Stimulated activated CD4-positive, alpha-beta T cell treated with anti-CD3 and anti-CD28 coated beads, Interleukin-1b, Interleukin-23, amount 100 ng/mL, for 1 hour (primary cell): ENCODE measurements at places on chromosomes 4 and X.

DNA sequence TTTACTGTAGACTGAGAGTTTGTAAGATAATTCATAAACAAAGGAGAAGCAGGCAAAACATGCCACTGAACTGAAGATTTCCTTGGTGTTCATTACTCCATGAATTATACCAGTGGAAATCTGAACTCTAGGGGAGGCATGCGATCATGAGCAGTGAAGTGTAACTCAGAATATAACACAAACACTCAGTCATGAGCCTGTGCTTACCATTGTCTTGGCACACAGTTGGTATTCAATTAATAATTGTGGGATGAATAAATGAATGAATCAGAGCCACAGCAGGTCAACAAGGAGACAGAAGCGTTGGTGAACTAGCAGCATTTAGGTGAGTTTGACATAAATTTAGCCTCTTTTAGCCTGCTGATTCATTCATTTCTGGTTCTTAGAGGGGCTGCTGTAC, 263.5 kb upstream of the DKK2 start:
- no peak for DNase-seq

- DNase-seq, result no peak
These were observed 79.4 kb upstream of the HELT start for GRCh38 chr4:184938871-184939270.

- no peak for DNase-seq
These were observed 237.8 kb downstream of the NDST4 start for GRCh38 chr4:114875630-114876029.

- DNase-seq, result no peak
These were observed 217.0 kb downstream of the RAB28 start for GRCh38 chr4:13267091-13267490.

DNA sequence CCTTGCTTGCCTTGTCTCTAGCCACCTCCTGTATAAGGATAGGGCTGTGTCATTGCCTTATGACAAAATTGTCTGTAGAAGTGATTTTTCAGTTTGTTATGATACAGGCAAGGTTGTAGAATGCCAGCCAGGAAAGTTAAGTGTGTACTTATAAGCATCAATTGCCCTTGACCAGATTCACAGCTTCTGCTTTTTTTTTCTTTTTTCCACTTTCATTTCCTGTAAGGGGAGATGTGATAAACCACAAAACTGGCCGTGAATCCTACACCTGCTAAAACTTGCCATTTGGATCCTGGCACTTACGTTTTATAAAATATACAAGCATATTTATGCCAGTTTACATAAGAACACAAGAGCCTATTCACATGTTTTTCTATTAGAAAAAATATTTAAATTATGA, 35.0 kb upstream of the BMPR1B start:
- no peak for DNase-seq

DNA sequence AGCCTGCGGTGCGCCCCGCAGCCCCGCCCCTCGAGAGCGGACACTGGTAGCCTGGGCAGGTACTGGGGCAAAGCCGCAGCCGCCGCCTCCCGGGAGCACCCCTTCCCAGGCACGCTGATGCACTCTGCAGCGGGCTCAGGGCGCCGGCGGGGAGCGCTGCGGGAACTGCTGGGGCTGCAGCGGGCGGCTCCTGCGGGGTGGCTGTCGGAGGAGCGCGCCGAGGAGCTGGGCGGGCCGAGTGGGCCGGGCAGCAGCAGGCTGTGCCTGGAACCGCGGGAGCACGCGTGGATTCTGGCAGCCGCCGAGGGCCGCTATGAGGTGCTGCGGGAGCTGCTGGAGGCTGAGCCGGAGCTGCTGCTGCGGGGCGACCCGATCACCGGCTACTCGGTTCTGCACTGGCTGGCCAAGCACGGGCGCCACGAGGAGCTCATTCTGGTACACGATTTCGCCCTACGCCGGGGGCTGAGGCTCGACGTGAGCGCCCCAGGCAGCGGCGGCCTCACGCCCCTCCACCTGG, 401 bp downstream of the SOWAHD start:
- DNase-seq, result no peak
